C1 segment of cervical spinal cord (tissue), 14 donors: ENCODE measurements at places on chromosomes 1 and 21.

- no peak for DNase-seq
Measured at GRCh38 chr21:22649246-22649645, 1651.0 kb downstream of the NCAM2 start.

- DNase-seq, result no peak
Measured at GRCh38 chr21:28633839-28634555, 358.7 kb downstream of the LTN1 start.

DNA sequence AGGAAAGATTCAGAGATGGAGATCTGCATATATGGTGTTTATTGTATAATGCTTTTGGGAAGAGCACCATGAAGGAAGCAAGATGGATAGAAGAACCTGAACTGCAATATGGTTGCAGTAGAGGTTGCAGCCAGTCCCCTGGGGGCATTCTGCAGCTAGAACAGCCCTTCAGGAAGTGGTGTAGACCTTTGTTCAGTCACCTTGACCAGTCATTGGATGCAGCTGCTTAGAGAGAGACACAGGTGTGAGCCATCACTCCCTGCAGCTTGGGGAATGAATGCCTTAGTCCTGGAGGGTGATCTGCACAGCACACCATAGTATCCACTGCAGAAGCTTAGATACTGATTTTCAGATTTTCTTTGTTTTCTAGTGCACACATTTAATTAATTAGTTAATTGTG lies 42.3 kb downstream of the NEK7 start:
- DNase-seq, result no peak

DNA sequence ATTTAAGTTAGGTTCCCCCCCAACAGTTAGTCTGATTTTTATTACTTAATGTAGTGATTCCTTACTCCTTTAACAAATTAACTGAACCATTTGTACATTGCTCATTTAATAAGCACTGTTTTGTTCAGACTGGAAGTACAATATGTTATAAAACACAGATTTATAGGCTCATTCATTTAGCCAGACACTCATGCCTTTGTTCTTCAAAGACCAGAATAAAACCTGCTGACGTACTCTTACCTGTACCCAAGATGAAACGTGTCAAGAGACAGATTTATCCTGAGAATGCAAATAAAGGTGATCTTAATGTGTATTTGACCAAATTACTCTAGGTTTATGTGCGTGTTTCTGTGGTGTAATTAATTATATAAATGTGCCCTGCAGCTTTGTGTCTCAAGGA lies 92.8 kb downstream of the INTS7 start:
- no peak for DNase-seq

DNA sequence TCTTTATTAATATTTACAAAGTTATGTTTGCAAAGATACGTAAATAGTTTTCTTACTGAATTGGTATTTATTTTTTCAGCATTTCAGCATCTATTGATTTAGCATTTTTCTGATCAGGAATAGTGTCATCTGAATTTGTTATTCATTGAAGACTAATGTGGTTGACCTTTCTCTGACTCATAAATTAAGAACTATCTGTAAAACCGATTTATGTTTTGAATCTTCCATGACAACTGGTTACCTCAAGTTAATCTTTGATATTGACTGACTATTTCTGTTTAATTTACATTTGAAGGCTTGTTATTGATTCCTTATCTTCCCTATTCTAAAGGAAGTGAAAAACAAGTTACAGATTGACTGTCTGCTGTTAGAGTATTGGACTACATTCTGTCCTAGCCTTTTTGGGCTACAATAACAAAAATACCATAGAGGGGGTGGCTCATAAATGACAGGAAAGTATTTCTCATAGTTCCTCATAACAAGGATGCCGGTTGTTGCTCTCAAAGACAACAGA lies 1131.4 kb downstream of the PLA2G4A start:
- DNase-seq, result no peak

DNA sequence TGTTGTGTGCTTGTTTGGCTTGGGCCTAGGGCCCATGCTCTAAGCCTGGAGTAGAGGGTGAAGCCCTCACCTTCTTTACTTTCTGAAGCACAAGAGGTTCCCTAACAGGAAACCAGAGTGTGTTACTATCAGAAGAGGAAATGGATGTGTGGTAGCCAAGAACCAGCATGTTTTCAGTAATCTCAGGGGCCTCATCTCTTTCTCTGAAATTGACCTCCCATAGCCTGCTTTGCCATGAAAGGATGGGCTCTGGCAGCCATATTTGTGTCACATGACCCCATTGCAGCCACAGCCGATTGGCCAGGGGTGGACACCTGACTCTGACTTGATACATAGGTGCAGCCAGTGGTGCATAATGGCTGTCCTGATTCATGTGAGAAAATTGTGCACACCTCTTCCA lies 18.6 kb downstream of the A3GALT2 start:
- DNase-seq, result no peak

DNA sequence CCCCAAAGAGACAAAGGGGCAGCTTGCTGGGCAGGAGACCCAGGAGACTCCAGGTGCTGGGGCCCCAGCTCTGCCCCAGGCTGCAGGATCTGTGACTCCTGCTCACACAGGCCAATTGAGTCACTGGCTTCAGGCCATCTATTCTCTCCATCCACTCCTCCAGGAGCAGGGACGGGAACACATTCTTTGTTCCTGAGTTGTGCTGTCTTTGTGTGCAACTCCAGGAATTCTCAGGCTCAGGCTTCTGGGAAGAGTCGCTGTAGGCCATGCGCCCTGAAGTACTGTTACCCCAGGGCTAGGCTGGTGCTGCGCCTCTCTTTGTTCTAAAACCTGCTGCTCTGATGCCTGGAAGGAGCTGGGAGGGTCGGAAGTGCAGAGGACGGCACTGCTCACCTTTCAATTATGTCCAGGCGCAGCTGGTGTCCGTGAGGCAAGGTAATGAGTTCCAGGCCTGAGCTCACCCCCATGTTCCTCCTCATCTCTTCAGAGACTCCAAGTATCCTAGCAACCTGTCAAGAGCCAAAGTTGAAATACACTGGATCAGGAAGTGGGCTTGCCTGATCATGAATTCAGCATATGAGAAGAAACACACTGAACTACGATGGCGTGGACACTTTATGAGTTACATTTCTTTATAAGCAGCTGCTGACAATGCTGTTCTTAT lies 105.9 kb downstream of the BCAR3 start:
- DNase-seq, result no peak

DNA sequence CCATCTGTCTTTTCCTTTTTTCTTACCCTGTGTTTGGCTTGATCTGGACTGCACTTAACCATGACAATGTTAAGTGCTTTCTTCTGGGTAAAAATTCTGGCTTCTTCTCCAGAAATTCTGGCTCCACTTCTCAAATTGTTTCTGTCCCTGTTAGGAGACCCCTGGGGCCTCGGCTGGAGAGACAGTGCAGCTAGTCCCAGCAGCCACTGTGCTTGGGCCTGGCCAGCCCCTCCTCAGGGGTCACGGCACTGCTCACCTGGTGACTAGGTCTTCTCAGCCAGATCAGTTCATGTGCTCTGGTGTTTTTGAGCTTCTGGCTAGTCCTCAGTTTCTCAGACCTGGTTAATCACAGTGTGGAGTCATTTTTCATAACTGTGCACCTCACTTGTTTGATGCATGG lies 72.4 kb downstream of the ADARB1 start:
- no peak for DNase-seq

DNA sequence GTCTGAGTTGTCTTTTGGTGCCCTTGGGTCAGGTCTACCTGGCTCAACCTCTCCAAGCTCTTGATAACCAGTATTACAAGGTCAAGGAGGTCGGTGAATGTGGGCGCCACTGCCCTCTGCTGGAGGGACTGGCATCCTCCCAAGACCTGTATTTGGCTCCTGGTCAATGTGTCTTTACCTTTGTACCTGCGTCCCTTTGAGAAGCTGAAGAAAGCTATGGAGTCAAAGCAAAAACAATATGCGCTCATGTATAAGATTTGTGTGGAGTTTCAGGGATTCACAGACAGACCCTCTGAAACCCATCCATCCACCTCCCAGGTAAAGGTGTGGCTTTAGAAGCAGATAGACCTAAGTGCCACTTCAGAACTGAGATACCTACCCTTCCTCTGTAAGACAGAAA lies 61.8 kb upstream of the NBL1 start:
- peak; percentile 17 for DNase-seq

- no peak for DNase-seq
Measured at GRCh38 chr21:44485254-44485793, 30.0 kb downstream of the LRRC3 start.

- DNase-seq, result no peak
Measured at GRCh38 chr1:214660190-214660589, 57.2 kb downstream of the CENPF start.

GRCh38 chr1:77605246-77606026 lies 77.0 kb downstream of the ZZZ3 start:
- peak; percentile 13 for DNase-seq

DNA sequence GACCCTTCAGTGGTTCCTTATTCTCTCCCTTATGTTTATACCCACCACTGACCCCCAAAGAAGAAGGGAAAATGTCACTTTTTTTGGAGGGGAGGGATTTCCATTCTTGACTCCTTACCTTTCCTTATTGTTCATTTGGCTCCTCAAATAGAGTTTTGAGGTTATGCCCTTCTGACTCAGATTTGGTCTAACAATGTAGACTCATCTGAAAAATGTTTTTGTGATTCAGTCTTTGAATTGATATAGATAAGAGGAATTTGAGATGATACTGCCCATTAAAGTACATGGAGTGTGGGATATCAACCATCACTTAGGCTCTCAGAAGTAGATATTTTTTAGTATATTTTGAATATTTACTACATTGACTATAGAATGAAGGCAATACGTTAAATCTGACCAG lies 16.1 kb downstream of the USP1 start:
- no peak for DNase-seq

DNA sequence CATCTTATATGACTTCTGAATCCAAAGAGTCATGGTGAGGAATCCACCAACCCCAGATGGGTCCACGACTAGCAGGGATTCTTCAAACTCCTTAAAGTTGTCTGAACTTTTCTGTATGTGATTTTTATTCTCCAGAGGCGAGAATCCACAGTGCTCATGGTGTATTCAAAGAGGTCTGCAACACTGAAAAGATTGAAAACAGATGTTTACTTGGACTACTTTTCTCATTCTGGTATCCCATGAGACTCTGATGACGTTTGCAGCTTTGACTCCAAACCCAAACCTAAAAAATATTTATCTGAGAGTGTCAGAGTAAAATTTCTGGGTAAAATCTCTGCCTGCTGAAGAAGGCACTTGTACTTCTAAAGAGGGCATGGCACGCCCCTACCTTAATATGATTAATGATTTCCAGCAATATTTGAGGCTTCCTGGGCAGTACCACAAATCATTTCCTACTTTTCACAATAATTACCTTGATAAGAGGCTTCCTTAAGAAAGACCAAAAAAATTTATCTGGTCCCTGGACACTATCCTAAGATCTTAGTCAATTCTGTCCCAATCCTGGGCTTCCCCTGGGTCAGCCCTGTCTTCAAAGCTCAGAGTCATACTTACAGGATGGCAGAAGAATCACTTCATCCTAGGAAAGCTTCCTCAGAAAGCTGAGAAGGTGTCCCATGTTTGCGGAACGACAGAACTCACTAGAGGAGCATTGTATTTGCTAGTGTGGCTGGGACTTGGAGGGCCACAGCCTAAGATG lies 76.5 kb upstream of the MAP10 start:
- no peak for DNase-seq

- DNase-seq, result no peak
Measured at GRCh38 chr21:44053567-44053966, 41.5 kb downstream of the TRAPPC10 start.

DNA sequence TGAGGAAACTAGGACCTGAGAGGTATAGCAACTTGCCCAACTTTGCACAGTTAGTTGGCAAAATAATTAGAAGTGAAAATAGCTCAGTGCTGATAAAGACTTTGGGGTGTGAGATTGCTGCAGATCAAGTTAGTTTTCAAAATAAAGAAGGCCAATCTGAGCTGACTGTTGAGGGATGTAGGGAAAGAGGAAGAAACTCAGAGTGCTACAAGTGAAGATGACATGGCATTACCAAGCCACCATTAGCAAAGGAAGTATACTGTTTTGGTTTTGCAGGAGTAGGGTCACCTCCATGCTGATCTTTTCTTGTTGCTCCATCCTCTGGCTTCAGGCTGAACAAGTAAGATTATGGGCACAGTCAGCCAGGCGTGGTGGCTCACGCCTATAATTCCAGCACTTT lies 78.7 kb upstream of the ADAM30 start:
- DNase-seq, result no peak

DNA sequence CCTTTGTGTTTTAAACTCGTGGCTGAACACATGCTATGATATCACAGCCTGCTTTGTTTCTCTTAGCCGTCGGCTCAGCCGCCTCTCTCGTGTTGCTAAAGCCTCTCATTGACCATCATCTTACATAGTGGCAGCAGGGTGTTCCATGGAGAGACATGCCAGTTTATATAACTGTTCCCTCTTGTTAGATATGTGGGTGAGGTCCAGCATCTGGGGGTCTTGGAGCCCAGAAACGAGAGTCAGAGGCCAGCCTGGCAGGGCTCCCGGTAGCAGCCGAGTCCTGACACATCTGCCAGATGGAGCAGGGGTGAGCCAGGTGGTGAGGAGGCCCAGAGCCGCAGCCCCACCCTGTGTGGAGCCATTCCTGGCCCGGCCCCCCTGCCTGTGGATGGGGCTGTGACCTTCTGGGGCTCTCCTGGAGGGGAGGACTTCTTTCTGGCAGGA lies 11.9 kb downstream of the PODN start:
- DNase-seq, result no peak

DNA sequence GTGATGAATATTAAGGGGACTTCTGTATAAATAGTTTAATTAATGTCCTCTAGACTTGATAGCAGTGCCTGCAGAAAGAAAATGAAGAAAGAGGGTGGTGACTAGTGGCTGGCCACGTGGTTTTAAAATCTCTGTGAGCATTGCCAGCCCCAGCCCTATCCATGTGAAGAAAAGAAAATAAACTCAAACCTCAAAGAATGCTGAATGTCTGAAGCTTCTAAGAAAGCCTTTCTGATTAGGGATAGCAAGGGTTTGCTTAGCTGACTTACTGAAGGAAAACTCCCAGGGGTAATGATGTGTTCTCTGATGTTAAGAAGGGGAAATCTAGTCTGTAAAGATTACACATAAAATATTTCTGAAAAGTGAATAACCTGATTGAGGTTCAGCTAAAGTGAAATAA lies 31.8 kb downstream of the ADGRL2 start:
- DNase-seq, result no peak

GRCh38 chr1:248596615-248597014 lies 885 bp downstream of the OR2T10 start:
- no peak for DNase-seq

GRCh38 chr1:183632114-183632513 lies 3.5 kb downstream of the ARPC5 start:
- no peak for DNase-seq

GRCh38 chr1:26403656-26404055 lies 7.0 kb upstream of the LIN28A start:
- DNase-seq, result no peak
